Esophagus muscularis mucosa (tissue), 4 donors: ENCODE measurements at places on chromosomes 11 and 22.

GRCh38 chr22:49368976-49369725 lies 458.5 kb downstream of the BRD1 start:
- no peak for DNase-seq

DNA sequence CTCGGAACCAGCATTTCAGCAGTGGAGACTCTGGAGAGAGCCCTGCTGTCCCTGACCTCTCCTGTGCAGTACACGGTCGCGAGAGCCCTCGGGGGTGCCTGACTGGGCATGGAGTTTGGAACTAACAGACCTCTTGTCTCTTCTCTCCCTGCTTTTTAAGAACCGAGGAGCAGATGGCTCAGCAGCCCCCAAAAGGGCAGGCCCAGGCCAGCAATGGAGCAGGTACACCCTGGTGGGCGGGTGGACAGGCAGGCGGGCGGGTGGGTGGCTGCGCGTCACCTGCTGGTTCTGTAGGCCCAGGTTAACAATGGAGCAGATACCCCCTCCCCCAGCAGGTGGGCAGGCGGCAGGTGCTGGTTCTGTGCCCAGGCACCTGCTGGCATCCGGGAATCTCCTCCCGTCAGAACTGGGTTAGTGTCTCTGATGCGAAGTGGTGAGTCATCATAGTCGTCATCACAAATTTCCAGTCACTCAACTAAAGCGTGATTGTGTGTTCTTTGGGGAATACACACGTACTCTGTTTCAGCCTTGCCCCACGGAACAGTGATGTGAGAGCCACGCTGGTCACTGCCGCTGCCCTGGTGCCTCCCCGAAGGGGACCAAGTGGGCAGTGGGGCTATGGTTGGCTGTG lies 41.1 kb downstream of the GRAMD4 start:
- DNase-seq, result no peak

- no peak for DNase-seq
Observed at GRCh38 chr11:120120805-120121335, 17.0 kb downstream of the TRIM29 start.

- DNase-seq, result peak; percentile 83
Observed at GRCh38 chr11:78651923-78652842, 77.5 kb upstream of the NARS2 start.

GRCh38 chr11:1300121-1300520 lies 9.3 kb downstream of the TOLLIP start:
- DNase-seq, result no peak

- no peak for DNase-seq
Observed at GRCh38 chr11:30960387-30960992, 374.3 kb upstream of the MPPED2 start.

DNA sequence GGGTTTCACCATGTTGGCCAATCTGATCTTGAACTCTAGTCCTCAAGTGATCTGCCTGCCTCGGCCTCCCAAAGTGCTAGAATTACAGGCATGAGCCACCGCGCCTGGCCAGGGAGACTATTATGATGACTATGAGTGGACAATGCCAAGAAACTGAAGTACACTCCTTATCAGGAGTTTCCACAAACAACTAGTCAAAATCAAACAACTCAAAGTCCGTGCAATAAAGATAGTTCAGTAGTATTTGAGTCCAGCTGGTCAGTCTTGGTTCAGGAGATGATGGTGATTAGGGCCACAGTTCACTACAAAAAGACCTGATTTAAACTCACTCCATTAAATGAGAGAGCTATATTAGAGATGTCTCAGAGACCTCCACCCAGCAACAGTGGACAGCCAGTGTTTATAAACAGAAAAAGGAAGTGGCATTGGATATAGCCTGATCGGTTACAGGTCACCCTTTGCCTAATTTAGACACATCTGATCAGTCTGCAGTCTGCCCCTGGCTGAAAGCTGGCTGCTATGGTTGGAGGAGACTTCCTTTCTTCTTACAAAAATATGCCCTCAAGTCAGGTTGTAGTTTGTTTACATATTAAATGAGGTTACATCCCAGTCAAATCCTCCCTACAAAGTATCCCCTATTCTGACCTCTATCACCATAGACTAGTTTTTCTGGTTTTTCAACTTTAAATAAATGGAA lies 17.0 kb downstream of the CD3E start:
- DNase-seq, result no peak

DNA sequence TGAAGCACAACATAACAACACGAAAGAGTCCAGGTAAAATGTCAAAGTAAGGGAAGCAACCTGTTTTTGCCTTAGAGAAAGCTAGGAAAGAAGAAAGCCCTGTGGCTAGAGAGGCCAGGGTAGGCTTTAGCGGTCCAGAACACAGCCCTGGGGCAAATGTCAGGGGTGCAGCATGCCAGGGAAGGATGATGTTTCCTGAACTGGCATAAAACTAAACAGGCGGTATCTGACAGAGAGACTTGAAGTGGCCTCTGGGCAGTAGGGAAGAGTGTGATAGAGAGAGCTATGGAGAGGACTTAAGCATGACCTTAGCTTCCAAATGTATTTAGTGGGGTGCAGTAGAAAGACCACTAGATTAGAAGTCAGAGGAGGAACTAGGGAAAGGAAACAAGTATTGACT lies 103.5 kb downstream of the KCNC1 start:
- DNase-seq, result no peak

- DNase-seq, result no peak
Observed at GRCh38 chr11:35347921-35348331, 71.4 kb downstream of the SLC1A2 start.

DNA sequence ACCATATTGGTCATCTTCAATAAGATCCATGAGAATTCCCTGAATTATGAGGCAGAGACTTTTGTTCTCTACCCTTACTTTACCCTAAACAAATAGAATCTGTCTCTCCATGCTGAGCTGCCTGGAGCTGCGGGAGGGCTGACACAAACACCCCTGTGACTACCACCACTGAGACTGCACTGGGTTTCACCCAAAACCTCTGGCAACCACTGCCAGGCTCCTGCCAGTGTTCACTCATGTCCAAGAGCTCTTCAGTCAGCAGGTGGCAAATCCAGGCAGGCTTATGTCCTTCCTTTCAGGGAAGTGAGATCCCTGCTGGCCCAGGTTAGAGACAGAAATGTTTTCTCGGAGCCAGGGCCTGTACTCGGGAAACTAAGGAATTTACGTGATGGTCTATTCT lies 1105.3 kb downstream of the LRRC4C start:
- DNase-seq, result no peak

DNA sequence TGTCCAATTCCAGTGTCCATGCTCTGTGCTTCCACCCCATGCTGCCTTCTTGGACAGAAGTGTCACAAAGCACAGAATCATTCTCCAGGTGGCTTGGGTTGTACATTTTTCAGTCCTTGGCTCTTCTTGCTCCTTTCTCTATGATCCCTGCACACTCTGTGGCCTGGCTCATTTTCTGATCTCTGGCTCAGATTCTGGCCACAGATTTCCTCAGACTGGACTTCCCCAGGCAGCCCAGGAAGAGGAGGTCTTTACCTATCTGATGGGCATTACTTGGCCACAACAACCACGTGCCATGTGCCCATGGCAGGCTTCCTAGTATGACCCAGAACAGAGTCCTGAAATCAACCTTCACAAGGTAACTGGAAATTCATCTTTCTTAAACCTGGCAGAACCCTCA lies 27.2 kb downstream of the SYTL2 start:
- DNase-seq, result no peak

GRCh38 chr22:46484861-46485595 lies 52.4 kb downstream of the CELSR1 start:
- DNase-seq, result no peak

DNA sequence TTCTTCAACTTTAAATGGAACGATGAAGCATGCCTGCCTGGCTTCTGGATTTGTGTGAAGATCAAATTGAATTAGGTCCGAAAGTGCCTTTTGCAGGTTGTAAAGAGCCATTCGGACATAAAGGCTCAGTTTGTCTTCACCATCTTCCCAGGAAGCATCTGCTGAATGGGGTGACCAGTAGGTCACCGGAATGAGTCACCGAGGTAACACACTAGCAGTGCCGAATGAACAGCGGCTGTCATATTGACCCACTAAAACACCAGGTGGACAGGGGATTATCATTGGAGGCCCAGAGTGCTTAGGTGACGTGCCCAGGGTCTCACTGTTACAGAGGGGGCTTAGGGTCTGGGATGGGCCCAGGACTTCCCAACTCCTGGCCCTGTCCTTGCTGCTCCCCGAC lies 43.1 kb upstream of the MYH9 start:
- DNase-seq, result no peak

DNA sequence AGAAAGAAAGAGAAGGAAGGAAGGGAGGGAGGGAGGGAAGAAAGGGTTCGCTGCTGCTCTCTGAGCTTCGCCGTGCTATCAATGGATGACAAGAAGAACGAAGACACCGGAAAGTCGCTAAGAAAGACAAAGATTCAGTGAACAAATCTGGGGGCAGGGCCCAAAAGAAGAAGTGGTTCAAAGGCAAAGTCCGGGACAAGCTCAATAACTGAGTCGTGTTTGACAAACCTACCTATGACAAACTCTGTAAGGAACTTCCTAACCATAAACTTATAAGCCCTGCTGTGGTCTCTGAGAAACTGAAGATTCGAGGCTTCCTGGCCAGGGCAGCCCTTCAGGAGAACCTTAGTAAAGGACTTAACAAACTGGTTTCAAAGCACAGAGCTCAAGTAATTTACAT lies 2.9 kb upstream of the TTLL1 start:
- no peak for DNase-seq

DNA sequence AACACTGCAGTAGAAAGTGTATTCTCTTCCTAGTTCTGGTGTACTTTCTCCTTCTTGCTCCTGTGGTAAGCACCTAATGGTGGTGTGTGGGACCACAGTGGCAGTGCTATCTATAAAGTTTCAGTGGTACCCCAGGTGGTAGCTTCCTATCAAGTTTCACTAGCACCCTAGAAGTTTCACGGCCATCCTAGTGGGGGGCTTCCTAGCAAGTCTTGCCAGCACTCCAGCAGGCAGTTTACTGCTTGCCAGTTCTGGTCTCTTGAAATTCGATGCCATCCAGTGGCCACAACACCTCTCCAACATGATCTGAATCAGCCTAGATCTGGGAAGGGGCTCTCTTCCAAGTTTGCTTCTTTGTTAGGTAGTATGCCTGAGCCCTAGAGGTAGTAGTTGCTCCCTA lies 229.6 kb downstream of the SWAP70 start:
- DNase-seq, result no peak

GRCh38 chr11:45216901-45217300 lies 69.2 kb downstream of the SYT13 start:
- DNase-seq, result no peak

GRCh38 chr11:133269267-133269666 lies 263.0 kb downstream of the OPCML start:
- DNase-seq, result no peak

GRCh38 chr11:33500861-33501479 lies 199.7 kb downstream of the C11orf91 start:
- DNase-seq, result no peak

GRCh38 chr11:32671051-32671450 lies 87.4 kb downstream of the EIF3M start:
- no peak for DNase-seq

DNA sequence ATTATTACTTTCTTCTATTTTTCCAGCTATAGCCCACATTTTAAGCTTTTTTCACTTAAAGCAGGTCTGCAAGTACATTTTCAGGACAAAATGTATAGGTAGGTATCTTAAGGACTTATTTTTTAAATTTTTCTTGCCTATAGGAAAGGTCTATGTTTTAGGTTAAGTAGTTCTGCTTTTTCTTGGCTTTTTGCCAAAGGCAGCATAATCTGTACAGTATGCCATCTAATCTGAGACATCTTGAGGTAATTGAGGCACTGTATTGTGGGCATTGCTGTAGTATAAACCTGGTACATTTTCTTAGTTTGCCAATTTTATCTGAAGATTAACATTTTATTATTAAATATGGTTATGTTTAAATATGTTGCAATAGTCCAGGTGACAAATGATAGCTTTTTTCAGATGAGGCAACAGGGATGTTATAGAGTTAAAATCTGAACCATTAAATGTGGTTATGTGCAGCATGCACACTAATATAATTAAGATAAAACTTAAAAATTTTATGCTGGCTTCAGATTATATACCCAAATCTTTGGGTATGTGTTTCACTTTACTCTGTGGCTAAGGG lies 42.9 kb downstream of the QSER1 start:
- DNase-seq, result no peak

- DNase-seq, result no peak
Observed at GRCh38 chr11:100684101-100685065, 2.7 kb upstream of the ARHGAP42 start.

DNA sequence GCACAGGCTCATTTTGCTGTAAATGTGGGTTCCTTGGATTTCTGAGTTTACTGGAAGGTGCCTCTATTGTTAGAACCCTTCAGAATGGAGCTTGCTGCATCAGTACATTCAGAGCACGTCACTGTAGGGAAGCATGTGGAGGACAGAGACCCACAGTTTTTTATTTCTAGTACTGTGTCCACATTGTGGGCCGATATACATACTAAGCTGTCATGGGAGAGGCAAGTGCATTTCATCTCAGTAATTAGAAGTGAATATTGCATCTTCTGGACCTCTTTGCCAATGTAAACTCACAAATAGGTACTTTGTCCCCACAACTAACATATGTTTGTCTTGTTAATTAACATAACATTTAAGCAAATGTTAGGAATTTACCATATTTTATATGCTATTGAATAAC lies 139.7 kb downstream of the NAV2 start:
- DNase-seq, result no peak

- peak; percentile 91 for DNase-seq
Observed at GRCh38 chr11:13260963-13261588, 16.5 kb upstream of the BMAL1 start.
